ENCODE measurements at places on chromosomes 7 and 10.

- no peak for DNase-seq
Observed at GRCh38 chr7:56028942-56029630, 22.2 kb downstream of the PSPH start.

- no peak for DNase-seq
Observed at GRCh38 chr10:104340111-104340526, 1.9 kb upstream of the ITPRIP start.

GRCh38 chr7:136845899-136846465, 22.5 kb upstream of the CHRM2 start:
- no peak for DNase-seq

DNA sequence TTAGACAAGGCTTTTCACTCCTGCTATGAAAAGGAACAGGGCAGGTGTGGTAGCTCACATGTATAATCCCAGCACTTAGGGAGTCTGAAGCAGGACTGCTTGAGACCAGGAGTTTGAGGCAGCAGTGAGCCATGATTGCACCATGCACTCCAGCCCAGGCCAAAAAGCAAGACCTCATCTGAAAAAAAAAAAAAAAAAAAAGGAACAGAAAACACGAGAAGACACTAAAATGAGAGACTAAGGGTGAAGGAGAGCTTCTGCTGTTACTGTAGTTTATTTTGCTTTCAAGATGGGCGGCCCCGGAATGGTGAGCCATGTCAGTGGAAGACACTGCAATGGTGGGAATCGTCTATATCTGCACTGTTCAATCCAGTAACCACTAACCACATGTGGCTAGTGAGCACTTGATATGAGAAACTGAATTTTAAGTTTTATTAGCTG, 9.9 kb downstream of the PIP4K2A start:
- DNase-seq: peak; percentile 49

DNA sequence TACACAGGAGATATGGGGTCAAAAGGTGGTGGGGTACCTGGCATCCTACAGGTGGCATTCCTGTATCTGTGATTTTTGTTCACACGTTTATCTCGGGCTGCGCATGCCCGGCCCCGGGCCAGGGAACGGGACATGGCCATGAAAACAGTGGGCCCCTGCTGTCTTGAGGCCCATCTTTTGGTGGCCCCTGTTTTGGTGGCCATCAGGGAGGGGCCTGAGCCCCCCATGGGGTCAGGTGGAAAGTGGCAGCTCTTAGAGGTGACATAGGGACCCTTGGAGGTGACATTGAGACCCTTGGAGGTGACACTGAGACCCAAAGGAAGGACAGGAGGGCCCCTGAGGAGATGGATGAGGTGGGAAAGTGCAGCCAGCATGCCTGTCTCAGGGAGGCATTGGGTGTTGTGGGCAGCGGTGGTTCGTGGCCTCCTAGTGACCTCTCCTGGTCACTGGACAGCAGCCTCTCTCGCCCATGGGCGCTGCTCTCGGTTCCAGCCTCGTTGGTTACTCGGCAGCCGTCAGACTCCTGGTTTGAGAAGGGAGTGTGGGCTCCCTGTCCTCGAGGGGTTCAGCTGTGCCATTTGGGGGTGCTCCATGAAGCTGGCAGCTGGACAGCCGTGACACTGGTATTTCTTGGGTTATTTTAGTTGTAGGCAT, 39.9 kb downstream of the INPP5A start:
- no peak for DNase-seq

DNA sequence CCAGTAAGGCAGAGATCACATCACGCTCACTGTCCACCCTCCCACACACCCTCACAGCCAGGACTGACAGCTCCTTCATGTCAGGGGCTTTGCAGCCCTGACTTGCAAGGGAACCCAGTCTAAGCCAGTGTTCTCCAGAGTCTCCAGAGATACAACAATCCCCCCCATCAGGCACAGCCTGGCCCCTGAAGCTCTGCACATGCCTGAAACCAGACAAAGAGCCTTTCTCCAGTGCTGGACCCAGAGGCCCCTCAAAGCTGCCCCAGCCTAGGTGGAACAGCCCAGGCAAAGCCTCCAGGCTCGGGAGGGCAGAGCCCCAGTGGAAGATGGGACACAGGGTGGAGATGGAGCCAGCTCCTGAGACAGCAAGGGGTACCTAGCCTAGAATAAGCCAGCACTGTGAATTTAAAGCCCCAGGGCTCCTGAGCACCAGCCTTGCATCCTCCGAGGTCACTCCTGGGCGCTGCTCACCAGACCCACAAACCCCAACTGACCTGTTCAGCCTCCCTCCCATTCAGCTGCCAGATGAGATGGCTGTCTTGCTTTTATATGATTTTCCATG, 50.2 kb downstream of the GRID1 start:
- no peak for DNase-seq

GRCh38 chr7:73954181-73954580, 73.8 kb upstream of the ELN start:
- no peak for DNase-seq

- DNase-seq: no peak
Observed at GRCh38 chr10:127556916-127557315, 7.8 kb downstream of the NPS start.

GRCh38 chr7:139739863-139740597, 37.8 kb downstream of the HIPK2 start:
- DNase-seq: peak; percentile 42

Measured in activated CD8-positive, alpha-beta memory T cell treated with anti-CD3 and anti-CD28 coated beads for 24 hours (primary cell).